ENCODE measurements at places on chromosomes 1 and 21. TPM values are rescaled to one million over a fixed set of nuclear protein-coding genes. Genes with fewer than 3 reads are reported as not detected.

- H3K27ac ChIP-seq, result no peak overlapping the region
- no peaks in the 10 kb centered on the region for H3K36me3 ChIP-seq
- no peak for DNase-seq
- H3K4me3 ChIP-seq, result no peak overlapping the region
- H3K27me3 ChIP-seq, result no peaks in the 10 kb centered on the region
Observed at GRCh38 chr1:13517193-13517812, 3.5 kb upstream of the LRRC38 start.

The LAMTOR5 gene
- 148 TPM for total RNA-seq

The CGN gene
- 1.6 TPM for total RNA-seq

The IFI44L gene
- 1.4 TPM for total RNA-seq

GRCh38 chr1:100524355-100524754, 13.6 kb upstream of the GPR88 start:
- no peak for DNase-seq
- no peaks in the 10 kb centered on the region for H3K36me3 ChIP-seq
- H3K4me3 ChIP-seq, result no peak overlapping the region

DNA sequence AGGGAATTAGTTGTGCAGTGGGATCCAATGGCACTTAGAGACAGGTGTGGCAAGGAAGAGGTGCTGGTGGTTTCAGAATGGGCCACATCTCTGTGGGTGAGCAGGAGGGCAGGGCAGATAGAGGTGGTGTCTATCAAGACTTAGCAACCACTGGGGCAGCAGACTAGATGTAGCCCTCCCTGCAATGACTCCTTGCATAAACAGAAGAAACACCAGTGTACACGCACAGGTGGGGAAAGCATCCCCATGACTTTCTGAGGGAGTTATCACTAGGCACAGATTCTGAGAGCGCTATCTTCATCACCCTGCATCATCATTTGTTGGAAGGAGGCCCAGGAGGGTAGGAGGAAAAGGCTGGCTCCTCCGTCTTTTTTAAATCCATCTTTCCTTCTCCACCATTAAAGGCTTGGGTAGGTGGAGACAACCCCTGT, 58.4 kb downstream of the PLXNA2 start:
- no peak overlapping the region for H3K27ac ChIP-seq
- no peak overlapping the region for H3K4me3 ChIP-seq
- no peaks in the 10 kb centered on the region for H3K27me3 ChIP-seq
- H3K36me3 ChIP-seq, result no peaks in the 10 kb centered on the region

- peak overlapping the region; percentile 98 for H3K4me3 ChIP-seq
- H3K4me1 ChIP-seq, result peaks cover 26% of the 10 kb centered on the region
- no peak for DNase-seq
- H3K36me3 ChIP-seq, result no peaks in the 10 kb centered on the region
- H3K27me3 ChIP-seq, result no peaks in the 10 kb centered on the region
Observed at GRCh38 chr1:169795687-169796086, 980 bp upstream of the METTL18 start.

The CD244 gene
- 1.8 TPM for total RNA-seq

DNA sequence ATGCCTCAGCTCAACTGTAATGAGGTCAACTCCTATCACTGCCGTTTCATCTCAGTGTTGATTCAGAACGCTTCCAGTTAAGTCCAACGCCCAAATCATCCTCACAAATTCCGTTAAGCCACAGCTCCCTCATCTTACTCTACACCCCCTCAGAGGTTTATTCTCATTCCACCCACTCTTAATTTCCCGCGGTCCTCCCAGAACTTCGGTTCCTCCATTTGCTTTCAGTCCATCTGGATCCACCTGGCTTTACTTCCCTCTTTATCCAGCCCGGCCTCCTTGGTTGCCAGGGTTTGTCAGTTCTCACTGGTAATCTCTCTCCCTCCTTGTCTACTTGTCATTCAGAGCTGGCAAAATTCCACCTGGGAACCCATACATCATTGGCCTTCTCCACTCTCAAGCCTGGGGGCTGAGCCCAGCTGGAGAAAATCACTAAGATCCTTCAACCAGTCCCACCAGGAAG, 51.3 kb upstream of the RUNX1 start:
- H3K4me1 ChIP-seq, result peaks cover 15% of the 10 kb centered on the region
- H3K27me3 ChIP-seq, result no peaks in the 10 kb centered on the region
- no peak for DNase-seq
- no peak overlapping the region for H3K4me3 ChIP-seq

DNA sequence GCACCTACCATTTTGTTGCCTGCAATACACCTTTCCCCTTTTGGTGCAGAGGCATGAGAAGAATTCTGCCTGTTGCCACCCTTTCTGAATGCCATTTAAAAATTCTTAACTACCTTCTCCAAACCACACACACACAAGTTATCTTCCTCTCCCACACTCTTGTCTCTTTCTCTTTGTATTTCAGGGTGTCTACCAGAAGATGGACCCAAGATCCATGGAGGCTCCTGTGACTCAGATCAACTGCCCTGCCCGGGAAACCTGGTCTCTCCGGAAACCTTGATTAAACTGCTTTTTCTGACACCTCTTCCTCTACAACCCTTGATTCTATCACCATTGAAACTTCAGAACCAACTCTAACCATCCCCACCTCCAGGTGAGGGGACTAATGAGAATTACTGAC, 2.4 kb upstream of the TARS2 start:
- H3K4me3 ChIP-seq, result no peak overlapping the region
- H3K27ac ChIP-seq, result no peak overlapping the region
- H3K27me3 ChIP-seq, result no peaks in the 10 kb centered on the region
- DNase-seq, result no peak
- no peaks in the 10 kb centered on the region for H3K36me3 ChIP-seq

DNA sequence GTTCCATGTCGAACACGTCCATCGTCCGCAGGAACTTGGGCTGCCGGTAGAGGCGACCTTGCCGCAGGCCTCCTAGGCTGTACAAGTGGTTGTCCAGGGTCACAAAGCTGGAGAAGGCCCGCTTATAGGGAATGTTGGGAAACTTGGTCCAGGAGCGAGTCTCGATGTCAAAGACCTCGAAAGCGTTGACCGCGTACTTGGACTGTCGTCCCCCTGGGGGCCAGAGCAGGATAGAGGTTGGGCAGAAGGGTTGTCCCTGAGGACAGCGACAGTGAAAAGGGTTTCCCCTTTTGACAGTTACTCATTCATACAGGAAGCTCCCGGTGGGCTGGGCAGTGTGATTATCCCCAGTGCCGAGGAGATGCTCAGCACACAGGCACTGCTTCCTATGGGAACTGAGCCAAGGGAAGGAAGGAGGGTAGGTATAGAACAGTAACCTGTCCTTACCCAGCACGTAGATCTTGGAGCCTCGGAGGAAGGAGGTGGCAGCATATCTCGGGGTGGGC, 17.5 kb downstream of the KLHDC8A start:
- peaks cover 10% of the 10 kb centered on the region for H3K27me3 ChIP-seq
- H3K4me3 ChIP-seq, result no peak overlapping the region

Data from CD8-positive, alpha-beta memory T cell (primary cell).